Activated CD4-positive, alpha-beta T cell treated with anti-CD3 and anti-CD28 coated beads, Interleukin-2, amount 50 U/mL, for 24 hours (primary cell): ENCODE measurements at places on chromosomes 3 and 15.

DNA sequence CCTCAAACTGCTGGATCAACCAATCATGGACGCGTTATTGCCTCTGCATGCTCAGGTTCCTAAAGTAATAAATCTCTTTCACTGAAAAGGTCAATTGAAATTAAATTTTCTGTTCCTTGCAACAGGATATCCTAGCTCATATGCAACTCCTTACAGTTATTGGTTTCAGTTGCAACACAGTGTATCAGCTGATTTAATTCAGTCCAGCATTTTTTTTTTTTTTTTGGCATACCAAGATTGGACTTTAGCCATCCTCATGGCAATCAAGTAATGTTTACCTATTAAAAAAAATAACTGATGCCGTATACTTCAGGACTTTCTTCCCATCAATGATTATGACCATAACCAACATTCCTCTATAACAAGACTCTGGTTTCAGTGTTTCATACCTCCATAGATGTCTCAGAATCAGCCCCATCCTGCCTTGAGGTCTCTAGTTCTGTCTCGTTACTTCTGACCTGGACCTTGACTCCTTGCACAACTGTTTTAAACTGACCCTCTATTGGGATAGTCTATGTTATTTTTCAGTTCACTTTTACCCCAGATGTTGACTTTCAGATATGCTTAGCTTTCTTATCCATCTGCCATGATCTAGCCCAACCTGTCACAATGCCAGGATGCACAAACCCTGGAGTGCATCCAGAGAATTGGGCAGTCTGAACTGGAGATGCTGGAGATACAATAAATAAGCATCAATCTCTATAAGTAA, 265.0 kb upstream of the GADL1 start:
- DNase-seq, result no peak

GRCh38 chr15:101676921-101677329, 24.7 kb upstream of the TM2D3 start:
- DNase-seq, result no peak

- DNase-seq, result no peak
Measured at GRCh38 chr3:146196789-146197188, 35.8 kb upstream of the PLOD2 start.

GRCh38 chr3:27072810-27073651, 296.2 kb downstream of the NEK10 start:
- no peak for DNase-seq

GRCh38 chr3:88031642-88032077, 27.1 kb downstream of the CGGBP1 start:
- no peak for DNase-seq

DNA sequence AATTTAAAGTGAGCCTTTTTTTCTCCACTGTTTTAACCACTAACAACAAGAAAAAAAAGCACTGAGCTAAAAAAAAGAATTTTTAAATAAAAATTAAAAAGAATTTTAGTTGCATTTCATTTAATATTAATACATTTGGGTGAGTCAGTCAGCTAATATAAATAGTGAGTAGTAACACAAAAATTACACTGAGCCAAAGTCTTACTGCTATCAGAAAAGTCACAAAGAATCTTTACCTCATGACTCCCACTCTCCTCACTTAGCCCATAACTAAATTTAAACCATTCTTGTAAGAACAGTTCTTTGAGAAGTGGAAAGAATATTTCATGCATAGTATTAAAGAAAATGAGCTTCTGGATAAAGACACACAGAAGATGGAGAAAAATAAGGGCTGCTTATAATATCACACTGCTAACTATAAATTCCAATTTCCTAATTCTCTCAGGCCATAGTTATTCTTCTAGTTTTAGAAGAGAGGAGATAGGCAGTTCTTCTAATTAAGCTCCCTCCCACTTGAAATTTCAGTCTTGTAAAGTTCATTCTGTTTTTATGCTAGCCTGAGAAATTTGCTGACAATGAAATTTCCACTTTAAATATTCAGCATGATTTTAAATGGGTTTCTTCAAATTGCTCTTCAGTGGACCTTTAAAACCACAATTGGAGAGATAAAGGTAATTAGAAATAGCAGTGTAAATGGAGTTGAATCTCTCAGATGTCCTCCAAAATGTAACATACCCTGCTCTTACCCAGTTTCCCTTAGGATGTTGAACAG, 17.6 kb downstream of the SHQ1 start:
- no peak for DNase-seq

DNA sequence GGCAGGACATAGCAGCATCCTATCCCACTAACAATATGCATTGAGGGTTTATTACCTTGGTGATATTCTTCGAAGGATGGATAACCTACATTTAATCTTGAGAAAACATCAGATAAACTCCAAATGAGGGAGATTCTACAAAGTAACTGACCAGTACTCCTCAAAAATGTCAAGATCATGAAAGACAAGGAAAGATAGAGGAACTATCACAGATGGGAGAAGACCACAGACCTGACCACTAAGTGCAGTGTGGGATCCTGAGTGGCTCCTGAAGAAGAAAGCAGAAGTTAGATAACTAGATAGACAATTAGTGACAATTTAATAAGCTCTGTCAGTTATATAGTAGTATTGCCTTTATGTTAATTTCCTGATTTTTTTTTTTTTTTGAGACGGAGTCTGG, 17.7 kb upstream of the CGNL1 start:
- DNase-seq, result no peak
